ENCODE measurements at places on chromosomes 2 and 18.

GRCh38 chr18:56789889-56790180 is 138.7 kb downstream of the WDR7 start:
- no peak for DNase-seq

GRCh38 chr18:63591725-63592124 is 4.6 kb downstream of the SERPINB13 start:
- no peak for DNase-seq

GRCh38 chr2:217114117-217114516 is 254.3 kb upstream of the TNP1 start:
- DNase-seq, result no peak

- DNase-seq, result no peak
These were observed 600.7 kb downstream of the IRS1 start for GRCh38 chr2:226198956-226199355.

DNA sequence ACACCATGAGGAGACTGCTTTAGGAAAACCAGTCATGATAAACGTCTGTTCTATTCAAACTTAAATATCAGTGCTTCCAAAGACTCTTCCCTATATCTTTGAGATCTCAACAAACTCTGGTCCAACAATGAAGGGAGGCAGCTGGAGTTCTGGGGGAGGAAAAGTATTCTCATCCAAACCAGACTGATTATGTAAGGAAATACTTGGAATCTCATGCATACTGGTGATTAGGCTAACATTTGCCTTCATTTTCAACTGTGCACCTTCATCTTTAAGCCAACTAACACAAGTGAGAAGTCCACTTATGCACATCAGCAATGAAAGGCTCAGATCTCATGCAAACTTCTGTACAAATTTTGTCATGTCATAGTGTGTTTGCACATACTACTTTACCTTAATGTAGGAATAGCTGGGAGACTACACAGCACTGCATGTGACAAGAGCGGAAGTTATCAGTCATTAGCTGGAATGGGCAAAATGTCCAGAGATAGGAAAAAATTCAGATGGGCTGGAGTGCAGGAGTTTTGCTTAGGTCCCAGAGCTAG is 67.5 kb upstream of the STK17B start:
- DNase-seq, result no peak

GRCh38 chr2:197975931-197976519 is 171.6 kb downstream of the PLCL1 start:
- DNase-seq, result no peak

GRCh38 chr18:48802543-48803290 is 148.0 kb downstream of the SMAD7 start:
- no peak for DNase-seq

GRCh38 chr2:217162533-217162932 is 302.7 kb upstream of the TNP1 start:
- no peak for DNase-seq

DNA sequence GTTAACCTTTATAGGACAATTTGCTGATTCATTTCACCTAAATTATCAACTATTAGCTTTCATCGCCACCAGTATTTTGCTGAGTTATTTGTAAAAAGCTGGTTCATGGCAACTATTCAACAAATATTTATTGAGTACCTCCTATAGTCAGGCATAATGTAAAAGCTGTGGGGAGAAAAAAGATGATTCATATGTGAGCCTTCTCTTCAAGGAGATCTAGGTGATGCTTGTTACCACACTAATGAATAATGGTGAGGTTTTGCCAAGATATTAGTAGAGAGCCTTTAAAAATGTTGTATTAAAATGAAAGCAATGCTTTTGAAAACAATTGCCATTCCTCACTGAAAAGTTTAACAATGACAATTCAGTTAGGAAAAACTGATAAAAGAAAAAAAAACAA is 187.8 kb downstream of the ANKRD44 start:
- no peak for DNase-seq

DNA sequence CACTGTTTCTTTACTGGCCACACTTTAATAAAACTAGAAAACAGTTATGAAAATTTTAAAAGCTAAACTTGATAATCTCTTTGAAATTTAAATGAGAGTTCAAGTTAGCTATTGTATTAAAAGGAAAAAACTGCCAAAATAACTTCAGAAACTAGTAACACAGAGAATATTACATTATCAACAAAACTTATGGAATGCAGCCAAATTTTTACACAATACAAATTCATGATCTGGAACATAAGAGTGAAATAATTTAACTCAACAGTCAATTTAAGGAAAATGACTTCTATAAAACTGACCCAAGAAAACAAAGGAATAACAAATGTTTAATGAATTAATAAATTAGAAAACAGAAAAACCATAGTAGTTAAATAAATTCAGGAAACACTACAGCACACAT is 65.0 kb downstream of the TCF4 start:
- DNase-seq, result no peak

GRCh38 chr18:56647951-56648893 is 2.9 kb upstream of the WDR7 start:
- no peak for DNase-seq

- DNase-seq, result no peak
These were observed 14.7 kb upstream of the TTC32 start for GRCh38 chr2:19916385-19916950.

- peak; percentile 44 for DNase-seq
These were observed 31.6 kb upstream of the PPP1R1C start for GRCh38 chr2:181953881-181954537.

DNA sequence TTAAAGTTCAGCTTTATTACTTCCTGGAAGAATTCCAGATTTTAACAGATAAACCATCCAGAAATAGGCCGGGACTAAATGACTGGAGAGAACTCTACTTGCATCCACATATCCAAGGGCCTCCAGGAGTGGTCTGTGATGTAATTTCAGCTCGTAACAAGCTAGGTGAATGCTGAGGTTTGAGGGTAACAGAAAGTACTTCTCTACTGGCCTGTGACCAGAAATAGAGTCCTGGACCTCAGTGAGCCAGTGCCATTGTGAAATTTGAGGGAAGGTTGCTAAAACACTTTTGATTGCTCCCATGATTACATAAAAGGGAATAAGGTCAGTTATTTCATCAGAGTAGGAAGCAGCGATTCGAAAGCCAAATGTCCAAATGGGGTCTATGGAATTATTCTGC is 158.1 kb downstream of the DOCK10 start:
- DNase-seq, result no peak
